SK-N-SH treated with all-trans-retinoic acid at 6 μM for 48 hours (cell line): ENCODE measurements at places on chromosomes 3 and 15.

DNA sequence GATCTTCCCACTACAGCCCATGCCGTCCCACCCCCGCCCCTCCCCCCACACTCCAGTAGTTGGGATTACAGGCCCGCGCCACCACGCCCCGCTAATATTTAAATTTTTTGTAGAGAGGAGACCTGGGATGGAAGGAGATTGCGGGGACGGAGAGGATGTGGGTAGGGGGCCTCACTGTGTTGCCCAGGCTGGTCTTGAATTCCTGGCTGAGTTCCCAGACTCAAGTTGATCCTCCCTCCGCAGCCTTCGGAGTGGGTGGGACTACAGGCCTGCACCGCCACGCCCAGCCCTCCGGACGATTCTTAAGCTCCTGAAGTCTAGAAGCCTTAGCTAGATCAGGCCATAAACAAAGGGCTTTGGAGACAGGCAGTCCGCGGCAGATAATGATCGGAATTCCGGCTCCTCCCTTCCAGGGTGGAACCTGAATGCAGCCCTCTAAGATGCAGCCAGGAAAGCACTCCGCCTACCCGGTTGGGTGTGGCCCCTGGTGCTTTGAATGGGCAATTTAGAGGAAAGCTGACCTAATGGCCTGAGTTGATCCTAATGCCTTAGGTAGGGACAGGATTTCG is at the start of gene DPPA2:
Gene DPPA2 (minus strand): TSS at position 356 of the 569 bp plus-strand sequence. CDS start 1,975 bp downstream, outside the sequence.
- no peak for ATAC-seq

GRCh38 chr3:171875923-171876412 is 32.8 kb downstream of the TMEM212 start:
- ATAC-seq = peak; percentile 1; the same call in 2 of the 3 replicates

DNA sequence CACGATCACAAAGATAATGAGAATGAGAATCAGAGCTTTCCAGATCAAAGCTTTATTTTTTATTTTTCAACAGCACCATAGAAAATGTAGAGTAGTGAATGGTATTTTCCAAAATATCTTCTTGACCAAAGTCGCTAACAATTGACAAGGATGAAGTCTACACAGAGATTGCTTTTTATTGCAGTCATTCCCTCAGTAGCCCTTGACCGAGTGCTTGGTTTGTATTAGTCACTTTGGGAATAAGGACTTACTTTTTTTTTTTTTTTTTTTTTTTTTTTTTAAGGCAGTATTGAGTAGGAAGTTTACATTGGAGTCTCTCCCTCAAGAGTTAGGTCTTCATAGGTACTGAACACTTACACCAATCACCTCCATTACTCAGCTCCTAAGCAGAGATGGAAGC is 39.8 kb downstream of the THRB start:
- no peak for ATAC-seq

DNA sequence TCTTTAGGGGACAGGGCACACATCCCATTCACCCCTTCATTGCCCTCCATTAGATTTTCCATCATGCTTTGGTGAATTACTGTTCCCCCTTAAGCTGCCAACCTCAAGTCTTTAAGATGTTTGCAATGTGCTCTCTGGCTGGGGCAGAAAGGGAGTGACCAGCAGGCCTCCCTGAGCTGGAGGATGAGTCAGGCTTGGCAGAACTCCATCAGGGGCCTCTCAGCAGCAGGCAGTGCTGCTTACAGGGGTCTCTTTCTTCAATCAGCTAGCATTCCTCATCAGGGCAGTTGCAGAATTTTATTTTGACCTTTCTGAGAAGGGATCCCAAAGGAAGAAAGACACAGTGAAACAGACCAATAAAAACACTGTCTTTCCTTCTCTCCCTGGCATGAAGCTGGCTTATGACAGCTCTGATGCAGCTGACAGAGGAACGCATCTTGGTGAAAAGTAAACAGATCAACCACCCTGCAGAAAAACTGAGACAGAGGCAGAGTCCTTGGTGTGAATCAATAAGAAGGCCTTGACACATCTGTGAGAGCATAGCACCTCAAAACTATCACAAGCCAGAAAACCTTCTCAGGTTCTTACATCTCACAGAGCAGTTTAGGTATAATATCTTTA is 88.7 kb upstream of the MRPL3 start:
- ATAC-seq = peak; percentile 56; the same call in 2 of the 3 replicates

- ATAC-seq = no peak
Measured at GRCh38 chr3:182913889-182914288, 66.4 kb downstream of the DCUN1D1 start.

DNA sequence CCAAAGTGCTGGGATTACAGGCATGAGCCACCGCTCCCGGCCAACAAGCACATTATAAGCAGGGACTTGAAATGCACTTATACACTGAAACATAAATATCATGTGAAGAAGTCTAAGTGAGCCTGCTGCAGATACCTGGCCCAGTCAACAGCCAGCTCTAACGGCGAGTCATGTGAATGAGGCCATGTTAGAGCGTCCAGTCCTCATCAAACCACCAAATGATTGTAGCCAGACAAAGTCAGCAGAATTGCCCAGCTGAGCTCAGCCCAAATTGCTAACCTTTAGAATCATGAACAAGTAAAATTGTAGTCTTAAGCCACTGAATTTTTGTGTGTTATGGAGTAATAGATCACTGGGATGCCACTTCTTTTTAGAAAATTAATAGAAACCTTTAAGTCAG is 37.8 kb upstream of the UACA start:
- peak; percentile 16; the same call in 1 of the 3 replicates for ATAC-seq

DNA sequence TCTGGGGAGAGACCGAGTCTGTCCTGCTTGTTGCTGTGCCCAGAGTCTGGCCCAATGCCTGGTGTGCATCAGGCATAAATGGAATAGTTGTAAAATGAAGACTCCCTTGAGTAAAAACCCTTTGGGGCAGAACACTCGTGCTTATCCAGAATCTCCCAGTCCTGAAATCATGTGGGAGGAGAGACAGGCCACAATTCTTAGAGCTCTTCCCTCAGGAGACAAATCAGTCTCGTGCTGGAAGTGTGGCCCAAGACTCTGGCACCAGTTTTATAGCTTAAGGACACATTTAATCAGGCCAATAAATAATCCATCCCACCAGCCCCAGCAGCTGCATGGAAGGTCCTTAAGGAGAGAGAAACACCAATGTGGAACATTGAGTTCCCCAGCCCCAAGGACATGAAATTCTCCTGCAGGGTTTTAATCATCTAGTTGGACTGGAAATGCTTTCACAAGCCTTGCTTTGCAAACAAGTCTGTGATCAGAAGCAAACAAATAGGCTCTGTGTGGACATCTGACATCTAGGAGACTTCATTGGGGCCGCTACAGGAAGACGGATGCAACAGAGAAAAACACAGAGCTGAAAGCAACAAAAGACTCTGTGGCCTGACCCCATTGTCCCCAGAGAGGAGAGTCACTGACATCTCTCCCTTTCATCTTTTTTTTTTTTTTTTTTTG is 70.4 kb downstream of the LSM3 start:
- ATAC-seq = no peak

DNA sequence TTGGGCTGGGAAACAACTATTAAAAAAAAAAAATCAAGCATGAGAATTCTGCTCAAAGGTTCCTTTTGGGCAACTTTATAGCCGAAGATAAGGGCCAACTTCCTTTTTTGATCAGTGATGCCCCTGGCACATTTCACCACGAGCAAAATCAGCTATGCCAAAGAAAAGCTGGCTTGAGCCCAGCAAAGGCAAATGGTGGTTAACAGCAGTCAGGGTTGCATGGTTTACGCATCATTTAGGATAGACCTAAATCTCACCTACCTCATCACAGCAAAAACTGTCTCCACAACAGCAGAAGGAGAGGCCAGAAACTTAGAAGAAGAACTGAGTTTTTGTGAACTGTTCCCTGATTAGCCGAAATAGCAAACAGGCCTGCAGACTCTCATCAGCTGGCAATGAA is 220.1 kb upstream of the CDIN1 start:
- no peak for ATAC-seq

GRCh38 chr3:73273341-73273740 is 211.9 kb downstream of the EBLN2 start:
- no peak for ATAC-seq

GRCh38 chr15:23853286-23853685 is 166.2 kb upstream of the NDN start:
- ATAC-seq = no peak

- ATAC-seq = peak; percentile 97
Measured at GRCh38 chr15:23642413-23643044, 5.1 kb downstream of the MAGEL2 start.

DNA sequence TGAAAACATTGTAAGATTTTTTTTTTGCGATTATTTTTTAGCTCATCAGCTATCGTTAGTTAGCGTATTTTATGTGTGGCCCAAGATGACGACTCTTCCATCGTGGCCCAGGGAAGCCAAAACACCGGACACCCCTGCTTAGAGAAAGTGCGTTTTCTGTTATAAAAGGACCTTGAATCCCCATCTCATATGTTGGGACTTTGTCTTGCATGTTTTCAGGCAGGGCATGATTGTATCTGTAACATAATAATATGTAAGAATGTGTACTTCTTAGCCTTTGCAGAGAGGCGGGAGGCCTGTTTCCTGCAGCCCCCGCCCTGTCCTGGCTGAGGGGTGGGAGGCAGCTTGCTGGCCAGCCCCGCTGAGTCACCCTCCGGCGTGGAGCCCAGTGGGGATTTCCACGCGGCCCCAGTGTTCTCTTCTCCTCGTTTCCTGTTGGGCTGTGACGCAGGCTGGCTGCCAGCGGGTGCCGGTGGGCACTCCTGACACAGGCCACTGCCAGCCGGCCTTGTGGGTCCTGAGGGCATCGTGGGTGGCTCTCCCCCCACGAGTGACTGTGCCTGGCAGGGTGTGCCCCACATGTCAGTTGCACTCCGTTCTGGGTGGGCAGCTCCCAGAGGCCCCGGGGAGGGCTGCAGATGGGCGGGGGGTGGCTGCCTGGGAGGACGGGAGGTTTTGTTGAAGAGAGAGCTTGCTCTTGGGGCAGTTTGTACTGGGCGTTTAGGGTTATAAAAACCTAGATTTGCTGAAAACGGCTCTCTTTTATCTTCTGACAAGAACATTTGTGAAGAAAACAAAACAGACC is 55.6 kb downstream of the SMAD3 start:
- peak; percentile 54 for ATAC-seq

GRCh38 chr3:10524270-10524669 is 18.9 kb upstream of the ATP2B2 start:
- no peak for ATAC-seq

GRCh38 chr3:14252321-14253021 is 73.9 kb downstream of the LSM3 start:
- no peak for ATAC-seq

DNA sequence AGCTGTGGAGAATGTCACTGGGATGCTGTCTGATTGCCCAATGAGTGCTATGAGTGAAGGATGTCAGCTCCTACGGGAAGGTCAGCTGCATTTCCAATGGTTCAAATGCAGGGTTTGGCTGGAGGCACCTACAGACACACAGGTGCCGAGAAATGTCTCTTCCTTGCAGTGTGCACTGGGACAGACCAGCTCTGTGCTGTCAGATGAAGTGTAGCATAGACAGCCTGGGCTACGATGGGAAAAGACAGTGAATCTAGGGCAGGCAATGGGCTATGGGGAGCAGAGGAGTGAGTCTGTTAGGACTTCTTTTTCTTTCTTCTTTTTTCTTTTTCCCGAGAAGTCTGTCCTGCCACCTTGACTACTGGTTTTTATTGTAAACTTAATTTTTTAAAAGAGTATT is 223.1 kb upstream of the EOMES start:
- no peak for ATAC-seq

DNA sequence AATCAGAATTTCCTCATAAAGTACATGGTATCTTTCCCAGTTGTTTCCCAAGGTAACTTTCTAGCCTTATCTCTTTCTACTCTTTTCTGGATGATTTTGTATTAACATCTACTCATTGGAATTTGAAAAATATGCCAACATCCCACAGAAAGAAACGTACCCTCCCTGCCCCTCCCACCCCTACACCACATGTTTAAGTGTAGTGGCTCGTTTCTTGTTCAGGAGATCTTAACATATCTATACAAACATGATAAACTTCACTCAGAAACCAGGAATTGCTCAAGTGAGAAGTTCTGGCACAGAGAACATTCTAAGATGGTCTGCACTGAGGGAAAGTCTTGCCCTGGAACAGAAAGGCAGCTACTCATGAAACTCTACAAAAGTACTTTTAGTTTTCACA is 404.7 kb downstream of the SOX2 start:
- ATAC-seq = no peak

GRCh38 chr3:41102053-41102556 is 97.2 kb upstream of the CTNNB1 start:
- no peak for ATAC-seq

- ATAC-seq = no peak
Measured at GRCh38 chr3:8729479-8729878, 4.1 kb upstream of the CAV3 start.

- ATAC-seq = no peak
Measured at GRCh38 chr3:178117641-178118040, 418.6 kb upstream of the KCNMB2 start.
